ENCODE measurements at places on chromosomes 16 and 17. TPM values are rescaled to one million over a fixed set of nuclear protein-coding genes. Genes with fewer than 3 reads are reported as not detected.
A peak's percentile ranks its signal among the peaks of the same experiment; 100 is the strongest.

DNA sequence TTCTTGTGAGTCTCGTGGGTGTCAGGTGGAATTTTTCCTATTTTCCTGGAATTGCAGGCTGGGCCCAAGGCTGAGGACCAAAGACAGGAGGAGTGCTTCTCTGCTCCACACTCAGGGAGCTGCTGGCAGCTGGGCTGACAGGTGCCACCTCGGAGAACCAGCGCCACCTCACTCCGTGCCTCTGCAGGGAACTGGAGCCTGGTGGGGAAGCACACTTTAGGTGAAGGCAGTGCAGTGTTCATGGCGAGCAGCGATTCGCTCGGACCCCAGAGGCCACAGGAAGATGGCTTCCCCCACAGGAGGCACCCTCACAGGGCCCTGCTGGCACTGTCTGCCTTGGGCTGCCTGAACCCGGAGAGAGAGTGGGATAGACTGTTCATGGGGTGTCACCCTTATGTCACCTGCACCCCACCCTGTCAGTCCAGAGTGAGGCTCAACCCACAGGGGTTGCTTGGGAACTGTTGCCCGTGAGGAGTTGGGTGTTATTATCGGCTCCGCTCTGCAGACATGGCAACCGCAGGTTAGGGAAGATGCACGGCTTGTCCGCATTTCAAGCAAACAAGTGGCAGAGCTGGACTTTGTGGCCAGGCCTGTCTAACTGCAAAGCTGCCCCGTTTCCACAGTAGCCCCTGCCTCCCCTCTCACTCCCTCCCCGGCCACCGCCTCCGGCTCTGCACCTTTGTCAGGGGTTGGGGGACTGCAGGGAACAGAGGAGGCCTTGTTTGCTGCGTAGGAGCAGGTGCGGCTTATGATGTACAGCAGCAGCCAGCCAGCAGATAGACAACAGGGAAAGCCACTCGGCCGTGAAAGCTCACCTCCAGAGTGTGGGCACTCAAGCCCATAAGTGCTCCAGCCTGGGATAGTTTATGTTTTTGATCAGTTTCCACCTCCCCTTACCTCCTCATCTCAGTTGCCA lies 15.5 kb downstream of the TBC1D24 start:
- peaks cover 25% of the 10 kb centered on the region for H3K4me1 ChIP-seq
- no peaks in the 10 kb centered on the region for H3K27me3 ChIP-seq
- no peak overlapping the region for H3K27ac ChIP-seq
- H3K4me3 ChIP-seq = no peak overlapping the region

Gene NXPH3
- 1.5 TPM for total RNA-seq

GRCh38 chr17:29061036-29061435 lies 18.1 kb downstream of the PIPOX start:
- peak overlapping the region; percentile 7 for H3K27ac ChIP-seq
- H3K36me3 ChIP-seq = no peaks in the 10 kb centered on the region
- DNase-seq = peak; percentile 49
- peaks cover 19% of the 10 kb centered on the region for H3K4me1 ChIP-seq

DNA sequence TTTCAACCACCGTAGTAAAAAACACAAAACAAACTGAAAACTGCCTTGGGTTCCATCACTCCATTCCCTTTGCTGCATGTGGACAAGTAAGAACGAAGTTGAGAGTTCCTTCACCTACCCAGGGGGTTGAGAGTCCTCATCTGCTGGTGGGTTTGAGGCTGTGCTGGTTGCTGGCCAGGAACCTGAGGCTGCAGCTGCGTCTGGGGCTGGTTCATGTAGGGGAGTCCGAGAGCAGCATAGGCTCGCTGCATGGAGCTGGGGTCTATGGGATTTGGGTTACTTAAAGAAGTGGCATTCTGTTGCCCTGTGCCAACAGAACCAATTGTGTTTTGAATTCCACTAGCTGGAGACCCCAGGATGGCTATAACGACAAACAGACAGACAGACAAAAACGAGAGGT lies 65.2 kb upstream of the TRAP1 start:
- H3K27me3 ChIP-seq = no peaks in the 10 kb centered on the region
- no peak for DNase-seq
- no peak overlapping the region for H3K27ac ChIP-seq

DNA sequence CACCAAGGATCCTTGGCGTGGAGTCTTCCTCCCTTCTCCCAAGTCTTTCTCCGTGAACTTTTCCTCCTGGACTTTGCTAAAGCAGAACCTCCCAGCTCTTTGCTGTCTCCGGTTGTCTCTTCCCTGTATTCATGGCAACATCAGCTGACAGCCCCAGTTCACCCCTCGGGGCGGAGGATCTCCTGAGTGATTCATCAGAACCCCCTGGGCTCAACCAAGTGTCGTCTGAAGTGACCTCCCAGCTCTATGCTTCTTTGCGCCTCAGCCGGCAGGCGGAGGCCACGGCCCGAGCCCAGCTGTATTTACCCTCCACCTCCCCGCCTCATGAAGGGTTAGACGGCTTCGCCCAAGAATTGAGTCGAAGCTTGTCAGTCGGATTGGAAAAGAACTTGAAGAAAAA lies 943 bp downstream of the CNTROB start:
- peak overlapping the region; percentile 88 for H3K4me3 ChIP-seq
- H3K27me3 ChIP-seq = peaks cover 8% of the 10 kb centered on the region
- H3K36me3 ChIP-seq = peaks cover 28% of the 10 kb centered on the region
- peaks cover 37% of the 10 kb centered on the region for H3K4me1 ChIP-seq
- H3K27ac ChIP-seq = peak overlapping the region; percentile 88

GRCh38 chr17:18043491-18043890 lies 4.3 kb downstream of the GID4 start:
- DNase-seq = no peak
- peaks cover 16% of the 10 kb centered on the region for H3K36me3 ChIP-seq
- no peak overlapping the region for H3K27ac ChIP-seq
- H3K4me3 ChIP-seq = no peak overlapping the region
- H3K4me1 ChIP-seq = peaks cover 14% of the 10 kb centered on the region
- H3K27me3 ChIP-seq = no peaks in the 10 kb centered on the region

Gene HAGHL
- total RNA-seq = 1.7 TPM

Gene ATP6V0A1
- 18.5 TPM for total RNA-seq

GRCh38 chr16:6835941-6836340 lies 496.7 kb upstream of the RBFOX1 start:
- no peaks in the 10 kb centered on the region for H3K4me1 ChIP-seq
- no peak overlapping the region for H3K27ac ChIP-seq
- no peak for DNase-seq
- no peaks in the 10 kb centered on the region for H3K27me3 ChIP-seq

GRCh38 chr16:7400117-7400890 lies 67.7 kb downstream of the RBFOX1 start:
- no peak overlapping the region for H3K27ac ChIP-seq
- H3K27me3 ChIP-seq = no peaks in the 10 kb centered on the region
- H3K4me3 ChIP-seq = no peak overlapping the region
- H3K4me1 ChIP-seq = peaks cover 20% of the 10 kb centered on the region

- H3K27me3 ChIP-seq = peaks cover 15% of the 10 kb centered on the region
- DNase-seq = no peak
Measured at GRCh38 chr17:8753976-8754440, 4.3 kb downstream of the SPDYE4 start.

Gene KRT12
- not detected for total RNA-seq

GRCh38 chr16:27425961-27426360 lies 24.0 kb downstream of the IL21R start:
- H3K36me3 ChIP-seq = no peaks in the 10 kb centered on the region
- no peak overlapping the region for H3K27ac ChIP-seq

GRCh38 chr17:81345228-81346089 lies 49.8 kb upstream of the BAHCC1 start:
- peaks cover 57% of the 10 kb centered on the region for H3K4me1 ChIP-seq
- peak; percentile 90 for DNase-seq
- peak overlapping the region; percentile 98 for H3K4me3 ChIP-seq
- H3K27me3 ChIP-seq = no peaks in the 10 kb centered on the region
- peaks cover 6% of the 10 kb centered on the region for H3K36me3 ChIP-seq
- H3K27ac ChIP-seq = peak overlapping the region; percentile 97

Gene MRPL45
- total RNA-seq = 45.3 TPM

GRCh38 chr17:22300731-22301352 lies 608.5 kb downstream of the KCNJ18 start:
- no peaks in the 10 kb centered on the region for H3K4me1 ChIP-seq
- no peak overlapping the region for H3K27ac ChIP-seq
- DNase-seq = no peak
- no peaks in the 10 kb centered on the region for H3K36me3 ChIP-seq
- no peak overlapping the region for H3K4me3 ChIP-seq

DNA sequence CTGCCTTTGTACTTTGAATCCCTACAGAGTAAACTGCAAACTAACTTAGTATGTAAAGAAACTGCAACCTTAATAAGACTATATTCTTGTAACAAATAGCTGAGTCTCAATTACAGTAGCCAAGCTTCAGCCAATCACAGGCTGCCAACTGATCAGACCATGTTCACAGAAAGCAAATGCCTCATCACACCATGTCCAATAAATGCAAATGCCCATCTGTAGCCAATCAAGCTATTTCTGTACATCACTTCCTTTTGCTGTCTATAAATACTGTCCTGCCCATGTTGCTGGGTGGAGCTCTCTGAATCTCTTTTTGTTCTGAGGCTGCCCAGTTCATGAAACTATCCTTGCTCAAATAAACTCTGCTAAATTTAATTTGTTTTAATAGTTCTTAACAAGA lies 531.7 kb upstream of the TOM1L1 start:
- H3K36me3 ChIP-seq = no peaks in the 10 kb centered on the region
- H3K27ac ChIP-seq = no peak overlapping the region
- no peak for DNase-seq
- no peak overlapping the region for H3K4me3 ChIP-seq

Gene APPBP2
- 38.4 TPM for total RNA-seq

Gene HDAC5
- 52.2 TPM for total RNA-seq

- H3K27me3 ChIP-seq = no peaks in the 10 kb centered on the region
- H3K4me3 ChIP-seq = no peak overlapping the region
- H3K36me3 ChIP-seq = peaks cover 30% of the 10 kb centered on the region
- peaks cover 7% of the 10 kb centered on the region for H3K4me1 ChIP-seq
Measured at GRCh38 chr17:37106049-37106448, 157.3 kb downstream of the AATF start.

DNA sequence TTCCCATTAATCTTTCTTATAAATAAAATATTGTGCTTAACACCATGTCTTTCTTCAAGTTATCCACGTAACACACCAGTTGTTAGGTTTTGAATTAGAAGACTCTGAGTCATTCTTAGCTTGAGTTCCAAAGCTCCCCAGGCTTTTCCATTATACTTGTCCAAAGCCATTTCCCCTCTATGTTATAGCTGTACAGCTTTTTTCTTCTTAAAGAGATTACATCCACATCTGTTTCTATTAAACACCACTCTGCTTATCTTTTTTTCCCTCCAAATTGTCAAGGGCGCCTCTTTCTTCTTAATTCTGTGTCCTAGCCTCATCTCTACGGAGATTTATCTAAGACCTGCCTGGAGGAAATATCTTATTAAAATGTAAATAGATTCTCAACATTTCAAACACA lies 139.4 kb upstream of the CPHXL start:
- no peaks in the 10 kb centered on the region for H3K4me1 ChIP-seq
- no peaks in the 10 kb centered on the region for H3K27me3 ChIP-seq
- no peak overlapping the region for H3K4me3 ChIP-seq
- peak; percentile 52 for DNase-seq

Gene PRAC1
- total RNA-seq = not detected

DNA sequence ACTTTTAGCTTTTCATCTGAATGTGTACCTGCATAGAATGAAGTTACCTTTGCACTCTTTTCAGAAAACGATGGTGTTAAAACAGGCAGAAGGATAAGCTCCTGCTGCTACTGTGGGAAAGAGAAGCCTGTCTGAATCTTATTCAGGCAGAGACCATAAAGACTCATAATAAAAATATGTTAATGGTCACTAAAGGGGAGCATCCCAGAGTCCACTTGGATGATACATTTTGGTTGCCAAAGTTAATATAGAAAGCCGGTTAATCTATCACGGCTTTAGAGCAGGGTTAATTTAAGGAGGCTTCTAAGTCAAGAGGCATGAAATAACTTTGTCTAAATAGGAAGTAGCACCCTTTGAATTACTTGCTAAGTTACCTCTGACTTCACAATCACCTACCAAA lies 2.9 kb downstream of the MARCHF10 start:
- H3K4me1 ChIP-seq = peaks cover 11% of the 10 kb centered on the region
- no peak for DNase-seq
- H3K36me3 ChIP-seq = no peaks in the 10 kb centered on the region
- H3K27ac ChIP-seq = no peak overlapping the region

DNA sequence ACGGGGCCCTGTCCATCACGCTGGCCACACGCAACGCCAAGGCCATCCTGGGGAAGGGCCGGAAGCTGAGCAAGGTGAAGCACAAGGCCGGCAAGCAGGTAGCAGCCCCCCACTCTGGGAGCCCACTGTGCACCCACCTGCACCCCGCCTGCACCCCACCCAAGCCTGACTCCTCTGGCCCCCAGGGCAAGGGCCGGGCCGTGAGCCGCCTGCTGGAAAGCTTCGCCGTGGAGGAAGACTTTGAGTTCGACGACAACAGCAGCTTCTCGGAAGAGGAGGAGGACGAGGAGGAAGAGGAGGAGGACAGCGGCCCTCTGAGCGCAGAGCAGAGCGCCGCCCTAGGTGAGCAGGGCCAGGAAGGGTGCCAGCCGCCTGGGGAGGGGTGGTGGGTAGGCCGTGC lies 54.0 kb downstream of the ACTG1 start:
- peak overlapping the region; percentile 62 for H3K27ac ChIP-seq
- no peak overlapping the region for H3K4me3 ChIP-seq
- no peak for DNase-seq
- no peaks in the 10 kb centered on the region for H3K27me3 ChIP-seq
- H3K4me1 ChIP-seq = peaks cover 31% of the 10 kb centered on the region

Gene SLFN12L
- 0.13 TPM for total RNA-seq

Gene GPRC5B
- 39.9 TPM for total RNA-seq

DNA sequence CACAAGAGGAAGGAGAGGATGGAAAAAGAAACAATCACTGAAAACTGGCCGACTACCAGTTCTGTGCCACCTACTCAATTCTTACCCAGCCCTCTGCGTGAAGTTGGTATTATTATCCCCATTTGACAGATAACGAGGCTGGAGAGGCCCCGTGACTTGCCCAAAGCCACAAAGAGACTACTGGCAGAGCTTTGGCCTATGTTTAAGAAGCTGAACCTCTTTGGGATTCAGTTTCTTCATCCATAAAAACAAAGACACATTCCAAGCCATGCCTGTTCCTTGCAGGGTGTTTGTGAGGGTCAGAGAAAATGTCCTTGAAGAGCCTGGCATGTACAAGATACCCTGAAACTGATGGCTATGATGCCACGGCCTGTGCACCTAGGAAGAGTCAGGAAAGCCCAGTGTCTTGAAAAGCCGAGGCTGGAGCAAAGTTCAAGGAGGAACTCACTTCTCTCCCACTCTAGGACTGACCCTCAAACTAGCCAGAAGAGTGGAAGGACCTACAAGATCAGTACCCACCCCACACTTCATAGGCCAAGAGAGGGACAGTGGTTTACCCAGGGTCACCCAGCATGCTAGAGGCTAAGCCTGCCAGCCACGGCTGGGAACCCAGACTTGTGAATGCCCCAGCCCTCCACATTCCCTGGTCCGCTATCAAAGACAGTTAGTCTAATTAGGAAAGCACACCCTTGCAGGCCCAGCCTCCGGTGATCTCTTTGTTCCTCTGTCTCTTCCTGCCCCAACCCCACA lies 1.6 kb upstream of the ACSF2 start:
- H3K36me3 ChIP-seq = peaks cover 4% of the 10 kb centered on the region
- H3K4me3 ChIP-seq = no peak overlapping the region
- H3K4me1 ChIP-seq = peaks cover 39% of the 10 kb centered on the region
- no peak for DNase-seq
- H3K27me3 ChIP-seq = no peaks in the 10 kb centered on the region

GRCh38 chr17:73695035-73695738 lies 50.9 kb upstream of the SDK2 start:
- no peaks in the 10 kb centered on the region for H3K4me1 ChIP-seq
- H3K27me3 ChIP-seq = peaks cover 20% of the 10 kb centered on the region
- no peaks in the 10 kb centered on the region for H3K36me3 ChIP-seq

Measured in muscle of leg (tissue), 16 donors.